ENCODE measurements at places on chromosomes 16 and 17.

GRCh38 chr17:44014133-44014436, 678 bp downstream of the TMEM101 start:
- no peak for DNase-seq

DNA sequence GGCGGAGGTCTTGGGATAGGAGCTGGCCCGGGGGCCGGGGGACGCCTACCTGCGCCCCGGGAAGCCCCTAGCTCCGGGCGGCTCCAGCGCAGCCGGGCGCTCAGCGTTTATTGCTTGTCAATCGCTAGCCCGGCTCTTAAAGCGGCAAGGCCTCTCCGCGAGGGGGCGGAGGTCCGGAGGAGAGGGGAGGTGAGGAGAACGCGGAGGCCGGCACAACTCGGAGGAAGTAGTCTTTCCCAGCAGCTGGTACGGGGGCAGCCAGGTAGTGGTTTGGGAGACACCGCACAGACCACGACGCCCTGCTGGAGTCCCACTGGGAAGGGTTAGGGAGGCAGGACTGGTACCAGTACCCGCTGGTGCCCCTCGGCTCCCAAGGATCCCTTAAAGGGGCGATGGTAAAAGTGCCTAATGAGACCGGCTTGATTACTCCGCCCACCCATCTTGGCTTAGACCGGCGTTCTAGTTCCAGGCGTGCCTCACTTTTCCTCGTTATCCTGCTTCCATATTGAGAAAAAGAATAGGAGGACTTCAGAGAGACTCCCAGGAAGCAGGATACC, at the start of gene MPP2:
Gene MPP2 (minus strand): TSS at position 112 of the 557 bp plus-strand sequence. CDS start 3,076 bp downstream, outside the sequence.
- peak; percentile 54 for DNase-seq

GRCh38 chr17:15216481-15216880, 48.6 kb downstream of the PMP22 start:
- DNase-seq, result no peak

DNA sequence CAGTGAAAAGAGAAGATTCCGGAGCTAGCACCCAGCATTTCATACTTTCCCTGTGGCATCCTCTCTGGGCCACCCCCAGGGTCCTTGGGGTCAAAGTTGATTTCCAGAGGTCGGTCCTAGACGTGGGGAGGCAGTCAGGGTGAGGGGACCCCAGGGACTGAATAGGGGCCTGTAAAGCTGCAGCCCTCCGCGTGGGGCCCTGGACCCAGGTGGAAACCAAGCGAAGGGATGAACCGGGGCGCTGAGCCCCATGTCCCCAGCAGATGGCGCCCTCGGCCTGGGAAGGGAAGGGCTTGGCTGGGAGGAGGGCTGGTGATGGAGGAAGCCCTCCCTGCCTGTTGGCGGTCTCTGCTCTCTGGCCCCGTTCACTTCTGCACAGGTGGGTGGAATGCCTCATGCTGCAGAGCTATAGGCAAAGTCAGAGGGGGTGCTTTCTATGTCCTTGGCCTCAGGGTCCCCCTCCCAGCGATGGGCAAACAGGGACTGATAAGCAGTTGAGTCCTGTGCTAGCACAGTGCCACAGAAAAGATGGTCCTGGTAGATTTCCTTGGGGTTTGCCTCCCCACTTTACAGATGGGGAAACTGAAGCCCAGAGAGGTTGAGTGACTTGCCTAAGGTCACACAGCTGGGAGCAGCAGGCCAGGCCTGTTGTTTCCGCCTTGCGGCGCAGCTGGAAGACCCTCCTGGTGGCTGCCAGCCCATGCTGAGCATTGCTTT, 163.4 kb upstream of the CIBAR2 start:
- DNase-seq, result peak; percentile 73

GRCh38 chr17:83053021-83053681, 26.3 kb upstream of the METRNL start:
- no peak for DNase-seq

- DNase-seq, result no peak
Observed at GRCh38 chr16:17448640-17449638, 21.8 kb downstream of the XYLT1 start.

GRCh38 chr17:40616592-40616991, 31.0 kb downstream of the SMARCE1 start:
- no peak for DNase-seq

DNA sequence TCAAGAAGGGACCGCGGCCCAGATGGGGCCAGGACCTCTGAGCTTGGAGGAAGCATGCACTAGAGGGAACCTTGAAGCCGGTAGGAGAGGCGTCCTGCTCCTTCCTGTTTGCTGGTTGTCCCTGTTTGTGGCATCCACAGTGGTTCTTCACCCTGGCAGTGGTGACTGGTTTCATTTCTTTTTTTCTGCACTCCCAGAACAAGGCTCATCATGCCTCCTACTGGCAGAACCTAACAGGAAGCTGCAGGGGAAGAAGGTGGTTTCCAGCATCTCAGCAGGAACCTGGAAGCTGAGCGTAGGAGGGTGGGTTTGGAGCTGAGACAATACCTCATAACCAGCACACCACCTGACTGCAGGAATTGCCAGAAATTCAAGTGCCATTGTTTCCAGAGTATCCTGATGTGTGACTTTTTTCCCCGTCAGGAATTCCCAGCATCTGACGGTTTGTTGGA, 5.8 kb downstream of the TMEM231 start:
- peak; percentile 0 for DNase-seq

GRCh38 chr17:1648173-1648962, 1.3 kb downstream of the RILP start:
- no peak for DNase-seq

DNA sequence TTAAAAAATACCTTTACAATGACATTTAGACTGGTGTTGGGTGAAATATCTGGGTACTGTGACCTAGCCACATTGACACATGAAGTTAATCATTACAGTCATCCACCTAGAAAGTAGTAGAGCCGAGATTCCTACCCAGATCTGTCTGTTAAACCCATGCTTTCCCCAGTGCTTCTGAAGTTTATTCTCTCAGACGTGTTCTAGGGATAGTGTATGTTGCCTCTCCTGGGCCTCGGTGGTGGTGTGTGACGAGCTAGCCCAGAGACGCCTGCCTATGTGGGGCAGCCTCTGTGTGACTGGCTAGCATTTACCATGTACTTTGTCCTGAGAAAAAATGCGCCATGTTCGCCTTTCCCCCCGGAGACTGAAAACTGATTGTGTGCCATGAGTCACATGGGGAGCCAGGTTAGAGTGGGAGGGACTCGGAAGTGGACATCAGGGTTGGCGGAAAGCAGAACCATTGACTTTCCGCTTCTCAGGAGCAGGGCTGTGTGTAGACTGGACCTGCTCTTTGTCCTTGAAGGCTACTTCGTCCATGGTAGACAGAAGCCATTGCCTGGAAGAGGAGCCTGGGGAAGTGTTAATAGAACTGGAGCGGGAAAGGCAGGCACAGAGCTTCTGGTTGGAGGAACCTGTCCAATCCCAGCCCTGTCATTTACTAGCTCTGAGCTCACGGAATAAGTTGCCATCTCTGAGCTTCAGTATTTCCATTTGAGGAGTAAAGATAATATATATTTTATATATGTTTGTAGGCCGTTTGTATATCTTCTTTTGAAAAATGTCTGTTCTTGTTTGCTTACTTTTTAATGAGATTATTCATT, 235.5 kb downstream of the SNX29 start:
- DNase-seq, result no peak

DNA sequence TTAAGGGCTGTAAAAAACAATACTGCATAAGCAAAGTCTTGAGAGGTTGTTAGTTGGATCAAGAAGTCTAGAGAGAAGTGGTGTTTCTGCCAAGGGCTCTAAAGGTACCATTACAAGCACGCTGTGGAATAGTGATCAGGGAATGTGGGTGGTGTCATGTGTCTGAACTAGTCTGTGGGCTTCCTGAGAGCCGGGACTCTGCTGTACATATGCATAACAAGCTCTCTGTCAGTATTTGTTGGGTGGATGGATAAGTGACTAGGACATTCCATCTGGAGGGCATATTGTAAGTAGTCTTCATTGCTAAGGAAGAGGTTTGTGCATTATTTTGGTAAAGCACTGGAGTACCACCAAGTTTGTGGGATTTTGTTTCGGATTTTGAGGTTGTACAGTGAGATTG, 209.5 kb downstream of the LGALS9B start:
- DNase-seq, result no peak

GRCh38 chr17:49965524-49965909, 3.5 kb upstream of the DLX4 start:
- DNase-seq, result no peak

DNA sequence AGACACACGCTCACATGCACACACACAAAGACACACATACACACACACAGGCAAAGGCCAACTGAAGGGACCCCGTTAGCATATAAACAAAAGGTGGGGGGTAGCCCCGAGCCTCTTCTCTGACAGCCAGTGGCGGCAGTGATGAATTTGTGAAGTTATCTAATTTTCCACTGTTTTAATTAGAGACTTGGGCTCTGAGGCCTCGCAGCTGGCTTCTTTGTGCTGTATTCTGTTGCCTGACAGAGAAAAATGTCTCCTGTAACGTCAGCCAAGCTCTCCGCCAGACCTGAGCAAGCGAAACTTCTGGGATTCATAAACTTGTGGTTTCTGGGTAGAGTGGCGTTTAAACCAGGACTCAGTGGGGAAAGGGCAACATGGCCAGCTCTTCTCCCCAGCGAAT, 113.9 kb upstream of the FOXF1 start:
- DNase-seq, result no peak

DNA sequence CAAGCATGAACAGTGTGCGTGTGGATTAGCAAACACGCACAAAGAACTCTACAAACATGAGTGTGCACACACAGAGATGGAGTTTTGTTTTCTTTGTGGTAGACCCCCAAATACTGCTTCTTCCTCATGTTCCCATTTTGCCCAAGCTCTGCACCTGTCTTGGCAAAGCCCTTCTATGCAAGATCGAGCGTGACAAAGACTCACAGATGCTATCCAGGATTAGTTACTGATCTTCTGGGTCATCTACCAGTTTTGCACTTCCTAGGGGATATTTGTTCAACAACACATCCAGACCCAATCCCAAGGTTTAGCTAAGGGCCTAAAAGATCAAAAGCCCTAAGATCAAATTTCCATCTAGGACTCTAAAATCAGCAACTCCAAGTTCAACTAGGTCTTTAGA, 16.0 kb downstream of the LRRC36 start:
- no peak for DNase-seq

DNA sequence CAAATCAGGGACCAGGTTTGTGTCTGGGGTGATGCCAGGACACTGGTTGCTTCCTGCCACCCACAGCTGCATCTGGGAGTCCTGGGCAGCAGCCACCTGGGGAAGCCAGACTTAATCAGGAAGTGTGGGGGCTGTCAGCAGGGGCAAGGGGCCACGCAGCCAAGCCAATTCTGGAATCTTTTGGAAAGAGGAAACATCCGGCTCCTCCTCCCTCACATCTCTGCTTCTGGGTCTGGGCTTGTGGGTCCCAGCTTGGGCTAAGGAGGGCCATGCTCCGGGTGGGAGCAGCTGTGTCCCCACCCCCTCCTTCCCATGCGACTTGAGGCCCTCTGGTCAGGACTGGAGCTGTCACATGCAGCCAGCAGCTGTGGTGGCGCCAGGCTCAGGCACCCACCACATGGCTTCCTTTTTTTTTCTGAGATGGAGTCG, 37.0 kb upstream of the CCDC182 start:
- no peak for DNase-seq

- no peak for DNase-seq
Observed at GRCh38 chr16:3074860-3075522, 9.6 kb downstream of the IL32 start.

DNA sequence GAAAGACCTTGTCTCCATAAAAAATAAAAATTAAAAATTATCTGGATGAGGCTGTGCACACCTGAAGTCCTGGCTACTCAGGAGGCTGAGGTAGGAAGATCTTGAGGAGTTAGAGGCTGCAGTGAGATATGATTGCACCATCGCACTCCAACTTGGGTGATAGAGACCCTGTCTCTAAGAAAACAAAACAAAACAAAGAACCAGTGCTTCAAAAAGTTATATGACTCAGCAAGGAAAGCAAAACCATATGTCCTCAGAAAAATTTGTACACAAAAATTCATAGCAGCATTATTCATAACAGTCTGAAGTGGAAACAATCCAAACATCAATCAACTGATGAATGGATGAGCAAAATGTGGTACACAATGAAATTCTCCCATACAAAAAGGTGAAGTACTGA, 48.9 kb downstream of the SLFN5 start:
- DNase-seq, result no peak

- DNase-seq, result no peak
Observed at GRCh38 chr17:34619687-34620217, 40.4 kb downstream of the TMEM132E start.

DNA sequence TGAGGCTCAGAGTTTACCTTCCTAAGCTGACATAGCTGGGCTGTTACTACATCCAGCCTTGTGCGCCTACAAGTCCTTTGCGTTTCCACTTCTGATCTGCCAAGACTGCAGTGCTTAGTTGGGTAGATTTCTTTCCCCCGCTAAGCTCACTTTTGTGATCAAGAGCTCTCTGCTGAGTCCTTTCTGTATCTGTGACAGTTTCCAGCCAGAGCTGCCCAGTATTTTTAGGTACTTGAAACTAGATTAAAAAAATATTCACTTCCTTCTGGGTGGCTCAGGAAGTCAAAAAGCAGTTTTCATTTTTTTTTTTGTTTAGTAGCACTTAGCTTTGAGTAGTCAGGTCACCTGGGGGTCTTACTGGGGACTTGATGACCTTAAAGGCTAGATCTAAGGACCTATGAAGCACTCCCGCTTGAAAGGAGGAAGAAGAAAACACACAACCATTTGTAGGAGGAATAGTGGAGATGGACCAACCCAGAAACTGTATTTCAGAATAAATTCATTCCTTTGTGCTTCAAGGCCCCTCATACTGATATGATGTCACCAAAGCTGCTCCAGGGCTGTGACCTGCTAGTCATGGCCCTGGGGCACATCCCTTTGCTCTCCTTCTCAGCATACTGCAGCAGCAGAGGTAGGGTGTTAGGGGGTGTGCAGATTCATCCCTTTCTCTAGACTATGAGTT, 75.6 kb upstream of the HNF1B start:
- no peak for DNase-seq

GRCh38 chr17:50818921-50819657, 16.3 kb upstream of the WFIKKN2 start:
- DNase-seq, result no peak

- peak; percentile 7 for DNase-seq
Observed at GRCh38 chr16:22161999-22162655, at the start of gene SDR42E2. Gene SDR42E2, plus strand, starts transcription at chr16:22162506. Its CDS starts 3,077 bp downstream, at chr16:22165583.

DNA sequence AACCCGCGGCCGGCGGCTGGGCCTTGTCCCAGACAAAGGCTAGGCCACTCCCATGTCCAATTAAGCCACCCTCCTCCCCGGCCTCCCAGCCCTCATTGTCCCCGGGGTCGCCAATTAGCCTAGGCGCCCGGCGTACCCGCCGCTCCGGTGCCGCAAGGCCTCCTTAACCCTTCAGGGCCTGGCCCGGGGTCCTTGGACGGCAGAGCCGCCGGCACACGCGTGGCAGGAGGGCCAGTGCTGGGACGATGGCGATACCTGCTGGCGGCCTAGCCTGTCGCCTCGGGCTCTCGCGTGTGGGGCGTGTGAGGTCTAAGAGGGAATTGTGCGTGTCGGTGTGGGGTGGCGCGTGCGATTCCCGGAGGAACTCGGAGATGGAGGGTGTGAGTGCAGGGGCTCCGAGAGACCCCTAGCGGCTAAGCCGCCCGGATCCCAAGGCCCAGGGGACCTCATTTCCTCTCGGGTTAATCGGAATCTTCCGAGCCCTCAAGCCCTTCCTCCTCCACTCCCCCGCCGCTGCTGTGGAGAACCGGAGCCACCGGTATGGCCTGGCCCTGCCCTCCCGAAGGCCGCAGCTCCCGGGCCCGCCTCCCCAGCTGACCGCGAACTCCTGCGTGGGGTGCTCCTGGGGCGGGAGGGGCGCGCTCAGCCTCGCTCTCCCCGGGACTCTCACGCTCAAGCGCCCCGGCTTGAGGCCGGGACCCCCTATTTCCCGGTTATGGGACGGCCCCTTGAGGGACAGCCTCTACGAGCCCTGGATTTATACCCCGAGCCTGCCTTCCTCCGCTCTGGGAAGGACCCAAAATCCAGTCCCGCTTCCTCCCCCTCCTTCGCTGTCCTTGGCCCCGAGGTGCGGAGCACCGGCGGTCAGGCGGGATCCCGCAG, 11.9 kb downstream of the TBX2 start:
- peak; percentile 71 for DNase-seq
